ENCODE measurements at places on chromosomes 3 and 15.
A peak's percentile ranks its signal among the peaks of the same experiment; 100 is the strongest.

GRCh38 chr3:43686700-43687498 lies 3.8 kb upstream of the ABHD5 start:
- DNase-seq: no peak

GRCh38 chr3:114005481-114005880 lies 50.8 kb downstream of the CCDC191 start:
- no peak for DNase-seq

DNA sequence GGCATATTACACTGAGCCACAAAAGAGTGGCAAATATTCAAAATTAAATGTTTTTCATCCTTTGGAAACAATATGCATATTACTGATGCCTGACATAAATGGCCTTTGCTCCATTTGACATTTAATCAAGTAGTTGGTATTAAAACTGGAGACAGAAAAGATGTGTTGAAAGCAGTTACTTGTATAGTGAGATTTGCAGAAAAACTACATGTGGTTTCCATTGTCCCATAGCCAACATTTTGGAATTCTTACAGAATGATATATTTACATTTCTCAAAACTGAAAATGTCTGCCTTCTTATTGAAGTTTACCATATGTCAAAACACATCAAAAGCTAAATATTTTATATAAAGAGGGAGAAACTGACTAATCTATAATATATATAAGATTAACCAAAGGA lies 21.6 kb downstream of the SHOX2 start:
- DNase-seq: no peak

GRCh38 chr15:92595506-92596381 lies 59.8 kb downstream of the FAM174B start:
- DNase-seq: no peak

GRCh38 chr15:99994849-99995248 lies 261.6 kb upstream of the LYSMD4 start:
- DNase-seq: peak; percentile 50

Data from iPS-NIHi11 (cell line).